Activated effector memory CD4-positive, alpha-beta T cell treated with anti-CD3 and anti-CD28 coated beads, Interleukin-2, amount 50 U/mL, for 16 hours (primary cell): ENCODE measurements at places on chromosomes 11 and 22.

GRCh38 chr11:120391292-120391691 is 55.1 kb downstream of the ARHGEF12 start:
- no peak for DNase-seq

DNA sequence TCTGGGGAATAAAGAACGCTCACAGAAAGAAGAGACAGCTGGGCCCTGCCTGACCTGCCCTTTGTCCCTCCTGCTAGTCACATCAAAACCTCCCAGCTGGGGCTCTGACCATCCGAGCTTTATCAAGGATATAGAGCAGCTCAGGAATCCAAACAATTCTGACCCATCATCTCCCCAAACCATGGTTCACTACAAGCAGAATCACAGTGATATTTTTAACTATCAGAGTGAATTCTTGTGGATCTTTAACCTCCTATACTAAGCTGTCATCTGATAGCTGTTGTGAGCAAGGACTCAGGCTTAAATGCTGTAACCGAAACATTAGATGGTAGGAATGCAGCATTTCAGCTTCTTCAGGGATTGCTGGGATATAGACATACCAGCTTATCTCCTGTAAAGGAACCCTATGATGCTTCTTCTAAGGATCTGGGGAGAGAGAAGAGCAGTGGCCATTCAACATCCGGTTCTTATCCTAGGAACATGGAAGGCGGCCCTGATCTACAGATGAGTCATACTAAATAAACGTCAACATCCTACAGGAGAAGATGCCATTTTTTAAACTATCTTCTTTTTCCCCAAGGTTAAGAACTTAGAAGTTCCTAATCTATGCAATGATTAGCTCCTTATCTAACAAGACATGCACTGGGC is 84.7 kb upstream of the AKIP1 start:
- DNase-seq = no peak

DNA sequence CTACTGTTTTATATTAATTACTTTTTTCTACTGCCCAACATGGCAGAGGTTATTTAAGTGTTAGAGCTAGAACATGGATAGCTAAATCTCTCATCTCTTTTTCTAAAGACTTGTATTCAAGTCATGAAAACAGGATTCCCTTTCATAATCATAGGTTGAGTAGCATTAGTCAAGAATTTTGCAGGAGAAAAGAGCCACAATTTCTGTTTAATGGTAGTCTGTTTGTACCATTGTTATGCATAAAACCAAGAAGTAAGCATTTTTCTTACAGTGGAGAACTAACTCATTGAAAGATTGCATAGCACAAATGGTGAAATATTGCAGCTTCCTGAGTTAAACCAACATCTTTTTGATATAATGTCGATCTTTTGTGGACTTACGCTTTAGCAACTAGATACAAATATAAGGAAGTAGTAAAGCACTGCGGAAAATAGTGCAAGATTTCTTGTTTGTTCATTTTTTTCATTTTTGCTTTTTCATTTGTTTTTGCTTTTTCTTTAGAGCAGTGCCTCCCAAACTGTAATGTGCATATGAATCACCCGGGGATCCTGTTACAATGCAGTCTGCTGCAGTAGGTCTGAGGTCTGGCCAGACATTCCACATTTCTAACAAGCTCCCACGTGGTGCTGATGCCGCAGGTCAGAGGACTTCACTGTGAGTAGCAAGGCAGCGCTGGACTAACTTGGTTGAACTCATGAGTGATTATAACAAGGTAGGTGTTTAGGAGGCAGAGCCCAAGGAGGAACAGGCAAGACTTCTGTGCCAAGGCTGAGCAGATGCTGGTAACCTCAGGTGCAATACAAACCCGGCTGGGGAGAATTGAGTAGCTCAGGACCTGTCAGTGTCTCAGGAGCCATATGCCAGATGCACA is 4.6 kb downstream of the ETS1 start:
- no peak for DNase-seq

DNA sequence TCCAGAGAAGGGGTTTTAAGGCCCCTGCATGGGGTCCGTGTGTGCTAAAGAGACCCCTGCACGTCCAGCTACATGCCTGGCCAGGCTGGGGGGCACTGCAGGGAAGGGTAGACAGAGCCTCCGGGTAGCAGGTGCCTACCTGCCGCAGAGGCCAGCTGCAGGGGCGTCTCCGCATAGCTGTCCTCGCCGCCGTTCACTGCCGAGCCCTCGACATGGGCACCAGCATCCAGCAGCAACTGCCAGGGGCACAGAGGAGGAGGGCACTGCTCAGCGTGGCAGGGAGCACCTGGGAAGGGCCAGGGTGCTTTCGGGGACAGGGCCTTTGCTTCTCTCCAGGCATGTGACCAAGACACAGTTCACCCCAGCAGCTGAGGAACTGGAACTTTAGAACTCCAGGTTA is 59.7 kb downstream of the NAT10 start:
- no peak for DNase-seq

DNA sequence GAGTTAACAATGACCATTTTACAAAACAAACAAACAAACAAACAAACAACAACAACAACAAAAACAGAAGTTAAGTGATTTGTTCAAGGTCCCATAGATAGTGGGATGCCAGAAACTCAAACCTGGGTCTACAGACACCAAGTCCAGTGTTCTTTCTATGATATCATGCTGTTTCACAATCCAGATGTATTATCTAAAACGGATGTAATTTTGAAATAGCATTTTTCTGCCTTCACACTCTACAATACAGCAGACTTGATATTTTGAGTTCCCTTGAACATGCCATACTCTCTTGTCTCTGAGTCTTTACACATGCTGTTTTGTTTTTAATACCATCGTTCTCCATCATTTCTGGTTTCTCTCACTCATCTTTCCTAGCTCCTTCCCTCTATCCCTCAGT is 104.5 kb downstream of the RELT start:
- no peak for DNase-seq

DNA sequence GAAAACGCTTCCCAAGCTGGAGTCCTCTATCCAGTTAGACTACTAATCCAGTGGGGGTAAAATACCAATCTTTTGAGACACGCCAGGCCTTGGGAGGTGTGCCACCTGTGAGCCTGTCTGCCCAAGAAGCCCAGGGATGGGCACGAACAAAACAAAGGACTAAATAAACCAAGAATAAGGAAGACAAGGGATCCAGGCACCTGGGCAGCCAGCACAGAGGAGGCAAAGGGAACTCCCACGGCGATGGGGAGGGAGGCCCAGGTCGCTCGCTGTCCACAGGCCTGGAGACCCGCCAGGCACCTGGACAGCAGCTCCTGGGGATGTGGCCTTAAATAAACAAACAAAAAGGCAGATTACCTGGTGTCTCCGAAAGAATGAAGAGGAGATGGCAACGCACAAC is 31.4 kb downstream of the LRFN4 start:
- no peak for DNase-seq

GRCh38 chr11:76589964-76590950 is 80.3 kb downstream of the LRRC32 start:
- DNase-seq = no peak

- no peak for DNase-seq
These were observed 2.4 kb downstream of the ZC3H12C start for GRCh38 chr11:110095554-110095953.

DNA sequence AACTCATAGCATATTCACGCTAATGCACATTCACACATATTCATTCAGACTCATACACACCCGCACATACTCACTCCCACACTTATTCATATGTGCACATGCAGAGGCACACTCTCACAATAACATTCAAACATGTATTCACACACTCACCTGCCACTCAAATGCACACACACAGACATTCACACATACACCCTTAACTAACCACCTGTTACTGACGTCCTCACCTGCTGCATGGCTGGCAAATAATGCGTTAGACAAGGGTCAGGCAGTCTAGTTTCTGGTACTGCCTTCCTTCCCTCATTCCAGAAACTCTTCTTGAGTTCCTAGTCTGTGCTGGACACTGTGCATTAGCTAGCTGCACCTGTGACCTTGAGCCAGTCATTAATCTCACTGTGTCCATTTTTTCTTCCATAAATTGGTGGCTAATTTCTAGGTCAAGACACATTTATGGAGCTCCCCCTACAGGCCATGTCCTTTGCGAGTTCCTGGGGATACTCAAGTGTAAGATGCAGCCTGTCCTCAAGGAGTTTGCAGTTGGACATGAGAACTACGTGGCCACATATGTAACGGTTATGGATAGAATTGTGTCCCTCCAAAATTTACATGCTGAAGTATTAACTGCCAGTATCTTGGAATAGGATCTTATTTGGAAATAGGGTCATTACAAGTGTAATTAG is 34.5 kb upstream of the SEZ6L start:
- DNase-seq = no peak

- no peak for DNase-seq
These were observed 15.2 kb downstream of the TMPRSS5 start for GRCh38 chr11:113690619-113691569.

- no peak for DNase-seq
These were observed 7.1 kb upstream of the MYBPC3 start for GRCh38 chr11:47359586-47359985.

DNA sequence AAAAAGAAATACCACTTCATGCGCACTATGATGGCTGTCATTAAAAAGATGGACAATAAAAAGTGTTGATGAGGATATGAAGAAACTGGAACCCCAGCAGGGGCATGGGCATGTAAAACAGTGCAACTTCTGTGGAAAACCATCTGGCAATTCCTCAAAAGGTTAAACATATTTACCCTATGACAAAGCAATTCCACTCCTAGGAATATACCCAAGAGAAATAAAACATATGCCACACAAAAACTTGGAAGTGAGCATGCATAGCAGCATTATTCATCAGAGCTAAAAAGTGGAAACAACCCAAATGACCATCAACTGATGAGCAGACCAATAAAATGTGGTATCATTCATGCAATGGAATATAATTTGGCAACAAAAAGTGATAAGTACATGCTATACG is 50.1 kb downstream of the LRRC32 start:
- DNase-seq = no peak
